ENCODE measurements at places on chromosomes 13 and 19. TPM values are rescaled to one million over a fixed set of nuclear protein-coding genes. Genes with fewer than 3 reads are reported as not detected.

DNA sequence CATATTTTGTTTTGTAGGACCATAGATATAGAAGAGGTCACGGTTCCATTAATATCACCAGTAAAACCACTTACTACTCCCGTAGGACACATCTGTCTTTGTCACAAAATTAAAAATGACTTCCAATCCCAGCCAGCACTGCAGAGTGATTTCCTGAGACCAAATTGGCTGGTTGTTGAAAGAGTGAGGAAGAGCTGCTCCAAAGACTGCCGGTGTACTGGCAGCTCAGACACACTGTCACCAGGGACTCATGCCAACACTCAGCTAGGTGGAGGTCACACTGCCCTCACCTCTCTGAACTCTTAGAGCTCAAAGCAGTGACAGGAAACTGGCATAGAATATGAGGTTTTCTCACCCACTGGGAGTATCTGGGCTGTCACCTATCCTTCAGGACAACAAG lies 52.1 kb downstream of the FLT1 start:
- no peak for DNase-seq

- DNase-seq: no peak
These were observed 93.3 kb downstream of the OXGR1 start for GRCh38 chr13:96900986-96901385.

- DNase-seq: no peak
These were observed 122.5 kb upstream of the MCF2L start for GRCh38 chr13:112846411-112847115.

- no peak for DNase-seq
These were observed 100.8 kb downstream of the TEX29 start for GRCh38 chr13:111421216-111421615.

DNA sequence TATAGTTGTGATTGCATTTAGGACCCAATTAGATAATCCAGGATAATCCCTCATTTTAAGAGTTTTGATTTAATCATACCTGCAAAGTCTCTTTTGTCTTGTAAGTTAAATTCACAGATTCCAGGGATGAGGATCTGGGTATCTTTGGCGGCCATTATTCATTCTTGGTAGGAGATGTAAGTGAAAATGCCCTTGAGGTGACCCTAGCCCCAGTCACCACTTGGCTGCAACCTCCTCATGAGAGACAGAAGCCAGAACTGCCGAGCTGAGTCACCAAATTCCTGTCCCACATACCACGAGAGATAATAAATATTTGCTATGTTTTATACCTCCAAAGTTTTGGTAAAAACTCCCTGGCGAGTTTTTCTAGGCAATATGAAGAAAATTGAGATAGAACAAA lies 389.4 kb downstream of the RFC3 start:
- no peak for DNase-seq

- DNase-seq: no peak
These were observed at the start of gene STOML3 for GRCh38 chr13:38990693-38991092. TSS of gene STOML3 (minus strand) at chr13:38990831. CDS start at chr13:38990721, 110 bp downstream.

DNA sequence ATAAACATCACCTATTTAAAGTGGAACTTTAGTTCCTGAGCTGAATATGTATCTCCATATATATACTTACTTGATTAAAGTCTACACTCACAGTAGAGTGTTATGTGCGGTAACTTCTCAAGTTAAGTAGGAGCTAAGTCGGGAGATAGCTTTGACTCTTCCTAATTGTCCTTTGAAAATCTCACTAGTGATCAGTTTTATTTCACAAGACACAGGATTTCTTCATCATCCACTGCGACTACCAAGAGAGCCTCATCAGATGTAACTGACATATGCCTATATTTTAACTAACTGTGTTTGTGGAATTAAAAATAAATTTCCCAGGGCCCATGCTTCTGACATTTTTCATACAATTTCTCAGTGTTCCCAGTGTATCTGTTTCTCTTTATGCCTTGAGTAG lies 1664.0 kb downstream of the EFNB2 start:
- no peak for DNase-seq

DNA sequence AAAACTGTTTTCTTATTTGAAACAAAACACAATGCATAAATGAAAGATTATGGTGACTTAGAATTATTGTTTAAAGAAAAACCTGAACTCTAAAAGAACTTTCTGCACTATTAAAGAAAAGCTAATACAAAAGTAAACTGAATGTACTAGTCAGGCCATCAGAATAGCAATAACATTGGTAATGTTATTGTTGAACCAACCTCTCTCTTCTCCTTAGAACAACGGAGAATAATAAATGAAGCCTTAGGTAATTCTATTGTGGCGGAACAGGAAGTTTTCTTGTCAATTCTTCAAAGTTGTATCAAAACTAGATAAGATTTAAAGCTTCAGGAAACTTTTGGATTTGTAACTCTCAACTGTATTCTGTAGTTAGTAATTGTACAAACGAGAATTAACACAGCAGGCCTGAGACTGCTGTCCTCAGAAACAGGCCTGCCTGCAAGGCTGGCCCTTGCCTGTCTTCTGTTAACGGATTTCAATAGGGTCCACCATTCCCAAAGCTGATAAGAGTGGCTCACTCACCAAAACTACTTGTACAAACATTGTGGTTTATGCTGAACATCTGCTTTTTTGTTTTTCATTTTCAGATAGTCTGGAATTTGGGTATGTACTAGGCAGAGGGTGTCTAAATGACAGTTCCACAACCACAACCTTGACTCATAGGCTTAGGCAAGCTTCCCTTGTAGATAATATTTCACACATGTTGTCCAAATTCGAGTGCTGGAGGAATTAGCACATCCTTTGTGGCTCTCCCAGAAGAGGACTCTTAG lies 825.8 kb downstream of the GPC5 start:
- DNase-seq: no peak

DNA sequence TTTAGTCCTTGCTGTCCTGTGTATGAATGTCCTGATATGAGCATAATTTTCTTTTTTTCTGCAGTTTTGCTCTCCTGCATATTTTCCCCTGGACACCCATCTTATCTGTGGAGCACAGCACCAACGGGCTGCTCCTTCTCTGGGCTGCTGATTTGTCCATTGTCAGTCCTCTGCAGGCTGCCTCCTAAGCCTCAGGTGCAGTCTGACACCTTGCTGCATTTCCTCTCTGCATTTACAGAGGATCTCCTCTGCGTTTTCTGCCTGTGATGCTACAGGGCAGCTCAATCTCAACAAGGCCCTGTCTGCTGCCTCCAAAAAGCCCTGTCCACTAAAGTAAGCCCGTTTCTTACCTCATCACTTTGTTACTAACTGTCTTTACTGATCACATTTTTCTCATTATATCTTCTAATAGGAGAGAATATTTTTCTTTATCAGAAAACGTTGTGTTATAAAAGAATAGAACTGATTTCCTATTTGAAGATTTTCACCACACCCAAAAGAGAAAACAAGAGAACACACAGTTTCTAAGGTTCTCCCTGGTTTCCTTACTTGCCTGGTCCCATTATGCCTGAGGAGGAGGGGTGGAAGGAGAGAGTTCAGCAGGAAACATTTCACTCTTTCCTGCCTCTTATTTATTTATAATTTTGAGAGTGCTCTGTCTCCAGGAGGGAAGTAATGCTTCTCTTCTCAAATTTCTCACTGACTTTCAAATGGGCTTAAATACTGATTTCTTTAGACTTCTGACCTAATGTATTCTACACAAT lies 65.6 kb upstream of the TDRD3 start:
- DNase-seq: no peak

- peak; percentile 81 for DNase-seq
These were observed at the start of gene ALOX5AP for GRCh38 chr13:30735025-30735871. TSS of gene ALOX5AP (plus strand) at chr13:30735543. CDS start at chr13:30735606, 63 bp downstream.

GRCh38 chr19:49441210-49441959 lies at the start of gene SLC17A7:
TSS of gene SLC17A7 (minus strand) at chr19:49441527. CDS start at chr19:49441379, 148 bp downstream.
- DNase-seq: no peak

- no peak for DNase-seq
These were observed 21.9 kb downstream of the ONECUT3 start for GRCh38 chr19:1774989-1775772.

DNA sequence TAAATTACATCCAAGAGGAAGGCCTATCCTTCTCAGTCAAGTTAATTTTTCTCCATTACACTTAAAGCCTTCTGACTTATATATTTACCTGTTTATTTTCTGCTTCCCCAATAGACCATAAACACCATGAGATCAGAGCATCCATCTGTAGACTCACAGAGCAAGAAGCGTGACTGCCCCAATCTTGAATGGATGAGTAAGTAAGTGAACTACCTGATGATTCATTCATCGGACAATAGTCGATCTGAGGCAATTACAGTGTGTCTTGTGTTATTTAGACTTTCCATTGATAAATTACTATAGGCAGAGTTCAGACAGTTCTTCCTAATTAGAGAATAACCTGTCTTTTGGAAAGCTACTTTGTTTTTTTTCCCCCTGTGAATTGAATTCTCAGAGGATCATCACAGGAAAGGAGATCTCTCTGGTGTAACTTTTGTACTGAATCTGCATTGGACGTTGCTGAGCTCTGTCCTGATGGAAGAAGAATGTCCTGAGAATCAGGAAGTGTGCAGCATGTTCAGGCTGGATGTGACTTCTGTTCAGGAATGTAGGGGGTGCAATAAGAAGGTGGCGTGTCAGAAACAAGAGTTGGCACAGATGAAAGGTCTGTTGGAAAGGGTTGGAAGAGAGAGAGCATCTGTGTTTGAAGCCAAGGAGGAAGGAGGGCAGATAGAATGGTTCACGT lies 367.0 kb downstream of the NALCN start:
- no peak for DNase-seq

DNA sequence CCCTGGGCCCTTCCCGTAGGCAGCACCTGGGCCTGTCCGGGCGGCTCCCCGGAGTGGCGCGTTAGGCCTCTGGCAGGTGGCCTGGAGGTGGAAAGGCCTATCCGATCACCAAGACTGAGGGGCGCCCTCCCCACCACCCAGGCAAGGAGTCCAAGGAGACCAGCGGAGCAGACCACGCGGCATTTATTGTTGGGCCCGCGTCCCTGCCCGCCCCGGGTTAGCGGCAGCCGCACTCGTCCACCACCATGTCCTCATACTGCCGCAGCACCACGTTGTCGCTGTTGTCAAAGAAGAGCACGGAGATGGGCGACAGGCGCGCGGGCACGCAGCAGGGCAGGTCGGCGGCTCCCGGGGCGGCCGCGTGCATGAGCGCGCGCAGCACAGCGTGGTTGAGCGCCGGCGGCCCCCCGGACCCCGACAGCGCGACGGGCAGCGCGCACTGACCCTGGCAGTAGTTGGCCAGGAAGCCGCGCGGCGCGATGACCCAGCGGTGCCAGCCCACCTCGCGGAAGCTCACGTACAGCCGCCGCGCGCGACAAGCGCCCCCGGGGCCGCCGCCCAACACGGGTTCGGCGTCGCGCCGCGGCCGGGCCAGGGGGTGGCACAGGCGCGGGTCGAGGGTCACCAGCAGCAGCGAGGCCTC lies 27.5 kb downstream of the CERS1 start:
- DNase-seq: no peak

GRCh38 chr13:41241626-41242025 lies 21.8 kb downstream of the MTRF1 start:
- no peak for DNase-seq

DNA sequence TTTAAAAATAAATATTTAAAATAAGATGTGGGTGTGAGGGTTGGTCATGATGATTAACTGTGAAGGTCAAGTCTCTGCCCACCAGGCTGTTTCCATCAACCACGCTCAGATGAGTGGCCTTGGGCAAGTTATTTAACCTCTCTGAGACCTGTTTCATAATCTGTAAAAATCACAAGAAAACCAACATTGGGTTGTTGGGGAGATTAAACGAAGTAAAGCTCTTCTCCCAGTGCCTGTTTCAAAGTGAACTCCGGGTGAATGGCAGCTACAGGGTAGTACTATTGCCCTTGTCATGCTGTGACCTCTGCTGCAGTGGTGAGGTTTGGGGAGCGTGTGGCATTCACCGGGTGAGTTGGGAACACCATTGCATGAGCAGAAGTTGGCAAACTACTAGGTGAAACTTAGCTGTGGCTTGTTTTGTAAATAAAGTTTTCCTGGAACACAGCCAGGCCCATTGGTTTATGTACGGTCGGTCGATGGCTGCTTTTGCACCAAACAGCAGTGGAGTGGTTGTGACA lies 153.2 kb downstream of the USP12 start:
- DNase-seq: no peak

DNA sequence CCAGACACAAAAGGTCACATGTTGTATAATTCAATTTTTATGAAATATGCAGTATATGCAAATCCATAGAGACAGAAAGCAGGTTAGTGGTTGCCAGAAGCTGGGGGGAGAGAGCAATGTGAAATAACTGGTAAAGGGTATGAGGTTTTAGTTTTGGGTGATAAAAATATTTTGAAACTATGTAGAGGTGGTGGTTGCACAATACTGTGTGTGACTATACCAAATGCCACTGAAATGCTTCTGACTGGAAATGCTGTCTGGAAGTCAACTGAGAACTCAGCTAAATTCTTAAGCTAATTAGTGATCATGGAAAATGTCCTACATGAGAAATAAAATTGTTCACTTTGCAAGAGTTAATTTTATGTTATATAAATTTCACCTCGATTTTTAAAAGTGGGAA lies 65.3 kb upstream of the RXFP2 start:
- DNase-seq: no peak

- no peak for DNase-seq
These were observed 2.0 kb upstream of the ACP7 start for GRCh38 chr19:39082167-39082566.

DNA sequence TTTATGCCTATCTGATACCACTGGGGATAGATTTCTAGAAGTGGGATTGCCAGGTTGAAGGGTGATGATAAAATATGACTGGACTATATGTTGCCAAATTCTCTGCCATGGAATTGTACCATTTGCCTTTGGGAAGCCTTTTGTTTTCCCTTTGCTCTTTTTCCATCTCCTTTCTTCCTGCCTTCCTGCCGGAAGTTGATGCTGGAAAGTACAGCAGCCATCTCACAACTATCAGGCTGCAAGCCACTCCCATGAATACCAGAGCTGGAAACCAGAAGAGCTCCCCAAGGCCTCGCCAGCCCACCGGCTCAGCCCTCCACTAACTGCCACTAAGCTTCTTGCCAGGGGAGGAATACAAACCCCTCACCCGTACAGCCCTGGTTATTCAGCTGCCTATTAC lies 29.7 kb downstream of the ZIC5 start:
- no peak for DNase-seq

GRCh38 chr19:47745010-47745901 lies at the start of gene NOP53:
TSS of gene NOP53 (plus strand) at chr19:47745546. CDS start at chr19:47745560, 14 bp downstream.
- DNase-seq: peak; percentile 95

The KLK1 gene
- 56.7 TPM for total RNA-seq

The C13orf42 gene
- total RNA-seq: not detected

The CEACAM4 gene
- total RNA-seq: not detected

The ONECUT3 gene
- 0.27 TPM for total RNA-seq

The TGFB1 gene
- 31.9 TPM for total RNA-seq

The GRK1 gene
- total RNA-seq: not detected

The RNF113B gene
- total RNA-seq: not detected

The SIGLEC8 gene
- 0.67 TPM for total RNA-seq

Measured in Peyer's patch (tissue), 4 donors.